ENCODE measurements at places on chromosomes 2 and 18.

GRCh38 chr18:24628326-24628725, 167.9 kb downstream of the HRH4 start:
- no peak for DNase-seq

- DNase-seq, result no peak
Measured at GRCh38 chr2:136014411-136014810, 29.0 kb upstream of the DARS1 start.

- no peak for DNase-seq
Measured at GRCh38 chr2:59947917-59948541, 605.4 kb downstream of the BCL11A start.

- no peak for DNase-seq
Measured at GRCh38 chr2:113875135-113875534, 14.8 kb upstream of the ACTR3 start.

DNA sequence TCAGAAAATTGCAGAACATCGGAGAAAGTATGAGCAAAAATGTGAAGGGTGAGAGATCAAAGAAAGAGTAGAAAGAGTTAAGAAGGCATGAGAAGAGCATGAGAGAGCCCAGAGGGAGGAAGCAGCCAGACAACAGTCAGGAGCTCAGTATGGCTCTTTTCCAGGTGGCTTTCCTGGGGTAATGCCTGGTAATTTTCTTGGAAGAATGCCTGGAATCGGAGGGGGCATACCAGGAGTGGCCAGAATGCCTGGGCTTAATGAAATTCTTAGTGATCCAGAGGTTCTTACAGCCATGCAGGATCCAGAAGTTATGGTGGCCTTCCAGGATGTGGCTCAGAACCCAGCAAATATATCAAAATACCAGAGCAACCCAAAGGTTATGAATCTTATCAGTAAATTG, 271.8 kb upstream of the TFPI start:
- DNase-seq, result no peak

GRCh38 chr18:49019446-49020045, 68.8 kb upstream of the SMAD7 start:
- DNase-seq, result no peak

- no peak for DNase-seq
Measured at GRCh38 chr2:112644155-112644932, 1.4 kb upstream of the SLC20A1 start.

Data from stimulated activated naive B cell treated with anti-CD40 and anti-IgM and Interleukin-4, amounts not matched to agents 10 μg/mL and 1 μg/mL and 100 μg/mL, for 72 hours (primary cell).